ENCODE measurements at places on chromosomes 5 and 9. TPM values are rescaled to one million over a fixed set of nuclear protein-coding genes. Genes with fewer than 3 reads are reported as not detected.

ADAMTSL1 gene
- 115 TPM for total RNA-seq

PTPRD gene
- total RNA-seq = 4.0 TPM

NUTM2F gene
- not detected for total RNA-seq

PCDHB13 gene
- total RNA-seq = 1.1 TPM

SHISAL2B gene
- total RNA-seq = not detected

NMUR2 gene
- not detected for total RNA-seq

IL4 gene
- total RNA-seq = not detected

ARID3C gene
- total RNA-seq = 0.31 TPM

NIPSNAP3A gene
- total RNA-seq = 82.7 TPM

All from aortic smooth muscle cell (primary cell).